ENCODE measurements at places on chromosomes 7 and 10.

DNA sequence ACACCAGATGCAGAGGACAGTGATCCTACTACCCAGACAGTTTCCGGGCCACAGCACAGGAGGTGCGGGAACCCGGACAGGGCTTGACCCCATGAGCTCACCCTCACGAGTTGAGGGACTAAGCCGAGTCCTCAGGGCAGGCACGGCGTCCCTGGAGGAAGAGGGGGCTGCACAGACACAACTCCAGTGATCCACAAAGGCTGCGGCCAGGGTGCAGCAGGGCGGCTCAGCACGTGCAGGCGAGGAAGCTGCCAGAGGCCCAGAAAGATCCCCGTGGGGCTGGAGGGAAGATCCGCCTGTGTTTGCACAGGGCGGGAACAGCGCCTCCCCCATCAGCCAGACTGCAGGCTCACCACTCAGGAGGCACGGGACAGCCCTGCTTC is 45.9 kb upstream of the TMEM72 start:
- DNase-seq, result no peak

GRCh38 chr7:134996097-134996550 is 9.8 kb downstream of the AGBL3 start:
- no peak for DNase-seq

GRCh38 chr10:6275022-6275997 is 72.6 kb downstream of the PFKFB3 start:
- peak; percentile 51 for DNase-seq

DNA sequence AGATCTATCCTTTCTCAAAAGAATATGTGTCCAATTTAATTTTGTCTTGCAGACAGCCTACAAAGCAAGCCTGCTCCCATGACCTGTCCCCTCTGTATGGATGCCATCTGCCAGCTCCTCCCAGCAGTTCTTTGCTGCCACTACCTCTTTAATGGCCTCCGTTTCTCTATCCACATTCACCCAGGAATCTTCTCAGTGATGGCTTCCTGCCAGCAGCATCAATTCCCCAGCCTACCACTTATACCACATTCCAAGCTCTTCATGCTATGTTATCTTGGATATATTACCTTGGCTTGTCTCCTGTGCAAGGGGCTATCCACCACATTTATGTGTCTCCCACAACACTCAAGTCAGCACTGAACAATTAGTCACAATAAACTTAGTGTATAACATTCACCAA is 133.2 kb downstream of the VPS50 start:
- no peak for DNase-seq

GRCh38 chr7:2800931-2801688 is 43.0 kb downstream of the GNA12 start:
- DNase-seq, result no peak

DNA sequence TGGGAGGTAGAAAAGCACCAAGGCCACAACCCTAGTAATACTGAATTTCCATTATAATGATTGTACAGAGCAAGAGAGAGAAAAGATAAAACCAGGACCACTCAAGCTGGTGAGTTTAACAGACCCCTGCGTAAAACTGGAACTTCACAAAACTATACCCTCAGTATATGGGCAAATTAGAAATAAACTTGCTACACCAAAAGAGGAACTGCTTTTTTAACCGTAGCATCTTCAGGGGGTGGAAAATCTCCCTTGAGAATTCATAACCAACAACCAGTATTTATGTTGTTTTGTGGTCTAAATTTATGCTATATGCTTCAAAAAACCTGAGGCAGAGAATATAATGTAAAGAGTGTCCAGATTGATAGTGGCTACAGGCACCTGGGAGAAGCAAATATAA is 171.2 kb downstream of the SGMS1 start:
- DNase-seq, result no peak

DNA sequence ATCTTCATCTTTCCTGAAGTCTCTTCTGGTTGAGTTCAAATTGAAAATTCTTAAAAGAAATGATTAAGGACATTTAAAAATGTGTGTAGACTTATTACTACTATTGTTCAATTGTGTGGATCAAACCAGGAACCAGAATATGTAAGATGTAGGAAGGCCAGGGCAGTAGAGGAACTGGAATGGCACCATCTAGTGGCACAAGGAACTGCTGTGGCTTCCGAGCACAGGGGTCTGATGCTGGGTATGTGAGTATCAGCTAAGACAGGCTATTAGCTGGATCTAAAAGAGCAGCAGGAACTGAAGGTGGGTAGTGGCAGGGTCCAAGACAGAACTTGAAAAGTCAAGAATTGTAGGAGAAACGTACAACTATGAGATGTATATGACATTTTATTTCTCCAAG is 247.3 kb downstream of the SEMA3A start:
- DNase-seq, result no peak

GRCh38 chr10:98078774-98079173 is 48.4 kb upstream of the CRTAC1 start:
- DNase-seq, result no peak

GRCh38 chr10:69065406-69066361 is 22.2 kb upstream of the SRGN start:
- no peak for DNase-seq
